Stimulated activated CD4-positive, alpha-beta T cell treated with anti-CD3 and anti-CD28 coated beads, Interleukin-15, amount 100 ng/mL, for 1 hour (primary cell): ENCODE measurements at places on chromosomes 3 and 15.

DNA sequence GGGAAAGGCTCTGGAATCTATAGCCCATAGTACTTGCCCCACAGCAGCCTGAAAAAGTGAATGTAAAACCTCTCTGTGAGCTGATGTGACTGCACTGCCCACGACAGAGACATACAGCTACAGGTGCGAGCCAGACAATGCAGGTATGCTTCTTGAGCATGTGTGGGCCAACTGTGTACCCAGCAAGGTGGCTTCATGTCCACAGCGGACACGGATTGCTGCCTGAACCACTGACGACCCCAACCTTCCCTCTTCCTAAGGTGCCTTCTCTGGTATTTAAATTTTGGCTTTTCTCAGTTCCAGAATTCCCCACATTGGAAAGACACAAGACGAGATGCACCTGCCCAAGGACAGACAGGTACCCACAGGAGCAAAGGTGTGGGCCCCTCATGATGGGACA, 65.8 kb downstream of the SCN5A start:
- DNase-seq: no peak

GRCh38 chr3:155871746-155872158, 1.3 kb downstream of the GMPS start:
- no peak for DNase-seq

DNA sequence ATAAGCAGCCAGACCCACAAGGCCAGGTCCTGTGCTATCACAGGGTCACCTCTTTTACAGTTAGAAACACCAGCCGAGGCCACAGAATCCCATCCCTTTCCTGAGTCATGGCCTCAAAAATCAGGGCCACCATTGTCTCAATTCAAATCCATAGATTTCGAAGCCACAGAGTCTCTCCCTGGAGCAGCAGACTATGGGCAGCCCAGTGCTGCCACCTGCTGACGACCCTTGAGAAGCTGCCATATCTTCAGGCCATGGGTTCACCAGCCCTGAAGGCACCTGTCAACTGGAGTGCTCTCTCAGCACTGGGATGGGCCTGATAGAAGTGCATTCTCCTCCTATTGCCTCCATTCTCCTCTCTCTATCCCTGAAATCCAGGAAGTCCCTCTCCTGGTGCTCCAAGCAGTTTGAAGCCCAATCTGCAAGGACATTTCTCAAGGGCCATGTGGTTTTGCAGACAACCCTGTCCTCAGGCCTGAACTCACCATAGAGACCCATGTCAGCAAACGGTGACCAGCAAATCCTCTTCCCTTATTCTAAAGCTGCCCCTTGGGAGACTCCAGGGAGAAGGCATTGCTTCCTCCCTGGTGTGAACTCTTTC, 39.6 kb downstream of the TGM4 start:
- peak; percentile 55 for DNase-seq

- DNase-seq: no peak
Measured at GRCh38 chr3:141407047-141407446, 38.7 kb downstream of the ZBTB38 start.

DNA sequence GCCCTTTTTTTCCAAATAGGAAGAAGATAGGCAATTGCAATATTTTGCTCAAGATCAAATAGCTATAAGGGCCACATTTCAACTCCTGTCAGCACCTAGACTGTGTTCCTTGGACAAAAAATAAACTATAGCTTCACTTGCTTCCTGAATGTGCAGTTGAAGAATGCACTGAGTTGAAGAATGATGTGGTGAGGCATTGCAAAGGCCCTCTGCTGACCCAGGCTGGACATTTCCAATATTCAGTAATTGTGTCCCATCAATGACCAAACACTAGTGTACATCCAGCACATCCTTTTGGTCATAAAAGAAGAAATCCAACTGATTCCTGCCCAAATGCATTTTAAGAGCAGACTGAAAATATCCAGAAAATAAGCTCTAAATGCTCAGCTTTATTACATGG, 424.8 kb upstream of the TGFBR2 start:
- no peak for DNase-seq

GRCh38 chr3:52046186-52046901, 10.0 kb downstream of the DUSP7 start:
- DNase-seq: no peak

DNA sequence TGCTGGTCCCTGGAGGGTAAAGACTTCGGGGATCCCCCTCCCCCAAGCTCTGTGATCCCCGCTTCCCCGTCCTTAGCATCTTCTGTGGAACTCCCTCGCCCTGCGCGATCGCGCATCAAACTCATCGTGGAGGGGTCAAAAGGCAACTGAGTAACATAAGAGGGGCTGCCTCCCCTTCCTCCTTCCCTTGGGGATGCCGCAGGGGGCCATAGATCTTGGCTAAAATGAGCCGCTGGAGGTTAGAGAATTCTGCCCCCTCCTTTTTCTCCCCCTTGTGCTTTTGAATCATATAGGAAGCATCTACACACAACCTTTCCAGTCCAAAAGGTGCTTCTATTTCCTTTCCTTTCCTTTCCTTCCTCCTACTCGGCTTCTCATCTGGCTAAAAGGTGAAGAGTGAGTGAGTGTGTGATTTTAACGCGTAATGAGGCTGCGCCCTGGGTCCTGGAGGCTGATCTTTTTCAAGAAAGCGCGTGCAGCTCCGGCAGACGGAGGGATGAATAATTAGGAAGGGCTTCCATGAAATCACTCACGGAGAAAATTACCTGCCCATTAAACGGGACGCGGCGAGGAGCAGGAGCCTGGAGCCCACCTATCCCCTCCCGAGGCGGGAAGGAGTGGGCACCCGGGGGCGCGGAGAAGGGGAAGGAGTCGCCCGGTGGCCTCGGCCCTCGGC, 831 bp upstream of the ROBO2 start:
- DNase-seq: no peak

GRCh38 chr3:13045904-13046568, 27.2 kb downstream of the IQSEC1 start:
- no peak for DNase-seq

DNA sequence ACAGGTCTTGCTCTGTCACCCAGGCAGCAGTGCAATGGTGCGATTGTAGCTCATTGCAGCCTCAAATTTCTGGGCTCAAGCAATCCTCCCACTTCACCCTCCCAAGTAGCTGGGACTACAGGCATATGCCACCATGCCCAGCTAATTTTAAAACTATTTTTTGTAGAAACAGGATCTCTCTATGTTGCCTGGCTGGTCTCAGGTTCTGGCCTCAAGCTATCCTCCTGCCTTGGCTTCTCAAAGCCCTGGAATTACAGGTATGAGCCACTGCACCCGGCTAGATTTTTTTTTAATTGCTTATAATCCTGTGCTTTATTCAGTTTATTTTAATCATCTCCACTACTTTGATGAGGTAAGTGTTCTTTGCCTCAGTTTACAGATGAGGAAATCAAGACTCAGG, 156.5 kb downstream of the CHDH start:
- no peak for DNase-seq

GRCh38 chr3:107629566-107629965, 106.8 kb downstream of the BBX start:
- no peak for DNase-seq

DNA sequence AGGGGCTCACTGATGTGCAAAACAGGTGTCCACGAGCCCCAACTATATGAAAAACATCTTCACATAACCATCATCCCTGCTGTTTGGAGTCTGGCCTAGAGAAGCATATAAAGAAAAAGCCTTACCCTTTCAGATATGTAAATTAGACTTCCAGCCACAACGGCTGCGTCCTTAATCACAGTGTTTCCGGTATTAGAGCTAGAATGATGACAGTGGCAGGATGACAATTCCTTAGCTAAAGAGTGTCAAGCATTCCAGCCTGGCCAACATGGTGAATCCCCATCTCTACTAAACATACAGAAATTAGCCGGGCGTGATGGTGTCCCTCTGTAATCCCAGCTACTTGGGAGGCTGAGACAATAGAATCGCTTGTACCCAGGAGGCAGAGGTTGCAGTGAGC, 19.5 kb upstream of the SAMD7 start:
- no peak for DNase-seq

- no peak for DNase-seq
Measured at GRCh38 chr3:149145974-149146373, 16.5 kb downstream of the HPS3 start.

- no peak for DNase-seq
Measured at GRCh38 chr15:66229790-66230465, 23.6 kb downstream of the MEGF11 start.

GRCh38 chr15:40942878-40943277, 10.4 kb upstream of the CHAC1 start:
- DNase-seq: no peak

DNA sequence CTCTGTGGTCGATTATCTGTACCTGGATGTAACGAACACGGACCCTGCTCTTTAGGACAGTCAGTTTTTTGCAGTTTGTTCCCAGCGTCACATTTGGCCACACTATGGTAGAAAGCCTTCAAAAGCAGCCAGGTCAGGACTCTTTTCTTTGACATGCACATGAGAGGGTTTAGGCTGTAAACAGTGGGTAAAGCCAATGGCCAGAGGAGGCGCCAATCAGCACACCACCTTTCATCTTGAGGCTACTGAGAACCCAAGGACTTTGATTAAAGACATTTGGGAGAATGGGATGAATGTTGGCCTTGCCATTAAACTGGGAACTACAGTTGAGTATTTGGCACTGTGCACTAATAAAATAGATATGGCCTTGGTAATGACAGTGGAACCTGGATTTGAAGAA, 225.9 kb downstream of the OXSM start:
- DNase-seq: no peak
